SJCRH30 (cell line): ENCODE measurements at places on chromosomes 5 and 9.

GRCh38 chr5:128144491-128144890 is 60.9 kb downstream of the SLC12A2 start:
- no peaks in the 10 kb centered on the region for H3K27me3 ChIP-seq
- no peak for DNase-seq
- no peaks in the 10 kb centered on the region for H3K4me1 ChIP-seq
- H3K27ac ChIP-seq: no peak overlapping the region
- H3K36me3 ChIP-seq: peaks cover 4% of the 10 kb centered on the region; the same call in 1 of the 2 replicates

DNA sequence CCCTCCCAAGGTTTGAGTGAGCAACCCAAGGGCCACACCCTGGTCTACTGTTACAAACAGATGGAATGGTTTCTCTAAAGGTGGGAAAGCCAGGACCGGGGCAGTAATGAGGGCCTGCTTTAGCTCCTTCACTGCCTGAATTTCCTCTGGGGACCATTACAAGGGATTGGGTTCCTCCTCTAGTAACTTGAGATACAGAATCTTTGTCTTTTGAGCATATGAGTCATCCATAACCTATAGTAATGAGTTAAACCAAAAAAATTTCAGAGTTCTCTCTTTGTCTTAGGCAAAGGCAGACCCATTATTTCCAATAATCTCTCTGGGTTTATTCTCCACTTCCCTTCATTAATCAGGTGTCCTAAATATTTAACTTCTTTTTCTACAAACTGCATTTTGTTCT is 618.8 kb downstream of the HINT1 start:
- peaks cover 13% of the 10 kb centered on the region; the same call in 1 of the 2 replicates for H3K4me1 ChIP-seq
- H3K27me3 ChIP-seq: no peaks in the 10 kb centered on the region
- peak; percentile 11 for DNase-seq
- H3K4me3 ChIP-seq: no peak overlapping the region
- no peak overlapping the region for H3K27ac ChIP-seq

- H3K27ac ChIP-seq: no peak overlapping the region
- no peaks in the 10 kb centered on the region for H3K36me3 ChIP-seq
- H3K27me3 ChIP-seq: peaks cover 2% of the 10 kb centered on the region; the same call in 1 of the 2 replicates
- DNase-seq: no peak
- no peaks in the 10 kb centered on the region for H3K4me1 ChIP-seq
- H3K4me3 ChIP-seq: no peak overlapping the region
Measured at GRCh38 chr5:176770431-176770830, 39.9 kb upstream of the UNC5A start.

DNA sequence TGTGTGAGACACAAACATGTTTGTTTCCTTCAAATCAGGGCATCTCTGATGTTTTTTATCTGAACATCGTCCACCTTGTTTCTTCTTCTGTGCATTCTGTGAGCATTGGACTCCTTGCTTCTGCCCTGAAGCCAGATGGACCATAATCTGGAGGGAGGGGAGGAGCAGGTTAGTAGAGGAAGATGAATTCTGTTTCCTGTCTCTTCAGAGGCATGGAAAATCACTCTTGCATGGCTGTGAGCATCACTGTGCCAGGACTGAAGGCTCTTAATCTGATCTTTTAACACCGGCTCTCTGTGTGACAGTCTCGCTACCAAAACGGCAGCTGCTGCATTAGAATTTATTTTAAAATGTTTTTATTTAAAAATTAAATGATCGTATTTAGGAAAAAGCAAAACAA is 43.3 kb downstream of the TLE4 start:
- peaks cover 36% of the 10 kb centered on the region for H3K4me1 ChIP-seq
- no peak for DNase-seq
- H3K27ac ChIP-seq: no peak overlapping the region

DNA sequence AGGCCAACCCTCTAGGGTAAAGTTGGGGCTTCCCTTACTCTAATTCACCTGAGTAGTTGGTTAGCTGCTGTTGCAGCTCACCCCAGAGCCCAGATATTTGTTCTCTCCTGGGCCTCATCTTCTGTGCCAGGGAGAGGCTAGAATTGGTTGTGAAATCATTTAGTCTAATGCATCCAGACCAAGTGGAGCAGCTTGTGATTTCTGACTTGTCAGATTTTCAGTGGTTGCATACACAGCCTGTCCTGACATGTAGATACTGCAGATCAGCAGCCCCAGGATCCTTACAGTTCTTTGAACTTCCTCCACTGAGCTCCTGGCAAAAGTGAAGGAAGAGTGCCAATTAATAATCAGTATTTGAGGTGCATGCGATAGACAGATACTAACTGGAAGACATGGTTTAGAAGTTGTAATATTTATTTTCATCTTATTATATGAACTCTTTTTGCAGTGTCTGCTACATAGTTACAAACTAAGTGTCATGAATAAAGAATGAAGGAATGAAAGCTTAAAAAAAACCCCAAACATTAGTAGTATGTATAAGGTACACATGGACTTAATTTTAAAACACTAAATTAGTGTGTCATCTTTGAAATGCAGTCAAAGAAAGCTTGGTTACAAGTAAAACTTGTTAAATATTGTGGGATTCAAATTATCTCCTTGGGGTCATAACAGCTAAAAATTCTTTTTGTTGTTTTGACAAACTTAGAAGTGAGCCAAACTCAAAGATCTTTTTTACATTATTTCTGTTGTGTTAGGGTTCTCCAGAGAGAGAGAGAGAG is 128.5 kb downstream of the VPS13A start:
- H3K27ac ChIP-seq: no peak overlapping the region
- no peak overlapping the region for H3K4me3 ChIP-seq
- DNase-seq: no peak
- no peaks in the 10 kb centered on the region for H3K27me3 ChIP-seq

DNA sequence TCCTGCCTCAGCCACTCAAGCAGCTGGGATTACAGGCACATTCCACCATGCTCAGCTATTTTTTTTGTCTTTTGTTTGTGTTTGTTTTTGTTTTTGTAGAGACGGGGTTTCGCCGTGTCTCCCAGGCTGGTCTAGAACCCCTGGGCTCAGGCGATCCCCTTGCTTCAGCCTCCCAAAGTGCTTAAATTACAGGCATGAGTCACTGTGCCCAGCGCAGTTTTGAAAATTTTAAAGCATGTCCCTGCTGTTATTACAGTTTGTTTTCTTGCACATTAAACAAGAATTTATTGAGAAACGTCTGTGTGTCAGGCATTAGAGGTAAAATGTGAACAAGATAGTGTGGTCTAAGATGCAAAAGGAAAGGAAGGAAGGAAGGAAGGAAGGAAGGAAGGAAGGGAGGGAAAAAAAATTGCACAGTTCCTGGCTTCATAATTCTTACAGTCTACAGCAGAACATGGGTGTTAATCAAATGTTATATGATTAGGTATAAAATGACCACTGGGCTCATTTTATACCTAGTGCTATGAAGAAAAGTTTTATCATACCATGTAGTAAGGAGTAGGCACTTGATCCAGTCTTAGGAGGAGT is 205.4 kb downstream of the SNX18 start:
- H3K4me1 ChIP-seq: no peaks in the 10 kb centered on the region
- no peaks in the 10 kb centered on the region for H3K36me3 ChIP-seq
- H3K4me3 ChIP-seq: no peak overlapping the region

DNA sequence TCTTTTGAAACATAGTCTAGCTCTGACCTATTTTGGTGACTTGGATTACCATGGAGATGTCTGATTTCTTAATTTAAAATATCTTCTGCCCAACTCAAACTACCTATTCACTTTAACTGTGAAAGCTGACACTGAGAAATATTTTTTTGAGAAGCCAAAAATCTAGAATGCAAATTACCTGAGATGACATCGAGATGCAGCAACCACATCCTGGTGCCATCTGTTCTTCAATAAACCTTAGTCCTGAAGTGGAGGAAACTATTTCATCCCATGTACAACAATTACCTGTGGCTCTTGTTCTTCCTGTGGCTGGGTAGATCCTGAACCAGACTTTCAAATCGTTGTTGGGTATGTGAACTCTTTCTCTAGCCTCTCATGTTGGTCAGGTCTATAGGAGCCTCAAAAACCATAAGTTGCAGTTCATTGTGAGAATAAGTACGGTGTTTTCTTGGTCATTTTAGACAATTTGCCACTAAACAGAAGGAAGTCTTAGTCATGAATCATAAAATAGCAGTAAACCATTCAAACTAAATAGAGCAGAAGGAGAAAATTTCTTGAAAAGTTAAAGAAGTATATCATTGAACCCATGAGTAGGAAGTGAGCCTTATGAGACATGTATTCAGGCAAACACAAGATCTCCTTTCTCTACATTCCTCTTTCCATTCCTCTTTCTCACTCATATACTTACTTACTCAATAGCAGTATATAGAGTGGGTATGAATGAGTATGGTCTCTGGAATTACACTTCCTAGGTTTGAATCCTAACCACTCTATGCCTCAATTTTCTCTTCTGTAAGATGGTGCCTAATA is 176.0 kb downstream of the HMHB1 start:
- no peak for DNase-seq
- H3K36me3 ChIP-seq: no peaks in the 10 kb centered on the region
- H3K4me1 ChIP-seq: no peaks in the 10 kb centered on the region

- H3K27ac ChIP-seq: no peak overlapping the region
- no peak overlapping the region for H3K4me3 ChIP-seq
- no peaks in the 10 kb centered on the region for H3K36me3 ChIP-seq
- no peaks in the 10 kb centered on the region for H3K27me3 ChIP-seq
- H3K4me1 ChIP-seq: peaks cover 12% of the 10 kb centered on the region
Measured at GRCh38 chr5:147860641-147861025, 17.9 kb upstream of the SCGB3A2 start.

DNA sequence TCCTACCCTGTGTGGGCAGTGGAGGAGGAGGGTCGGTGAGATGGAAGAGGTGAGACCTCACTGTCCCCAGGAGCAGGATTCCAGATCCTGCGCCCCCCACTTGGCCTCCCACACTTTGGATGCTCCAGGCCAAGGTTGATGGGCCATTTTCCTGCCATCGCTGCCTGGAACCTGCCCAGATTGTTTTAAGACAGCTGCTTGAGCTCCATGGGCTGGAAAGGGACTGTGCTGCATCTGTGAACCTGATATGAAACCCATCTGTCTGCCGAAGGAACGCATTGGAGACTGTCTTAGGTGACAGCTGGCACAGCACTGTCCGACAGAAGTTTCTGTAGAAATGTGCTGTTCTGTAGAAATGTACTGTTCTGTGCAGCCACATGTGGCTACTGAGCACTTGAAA is 72.7 kb upstream of the SLC25A48 start:
- no peaks in the 10 kb centered on the region for H3K36me3 ChIP-seq
- peaks cover 3% of the 10 kb centered on the region; the same call in 1 of the 2 replicates for H3K4me1 ChIP-seq

- no peak overlapping the region for H3K4me3 ChIP-seq
- H3K4me1 ChIP-seq: peaks cover 10% of the 10 kb centered on the region
- peaks cover 10% of the 10 kb centered on the region; the same call in 1 of the 2 replicates for H3K27me3 ChIP-seq
Measured at GRCh38 chr9:113350107-113350661, 843 bp downstream of the BSPRY start.

GRCh38 chr5:158388021-158388420 is 529.1 kb upstream of the CLINT1 start:
- H3K4me3 ChIP-seq: no peak overlapping the region
- no peak for DNase-seq
- no peaks in the 10 kb centered on the region for H3K36me3 ChIP-seq
- H3K4me1 ChIP-seq: peaks cover 9% of the 10 kb centered on the region
